ENCODE measurements at places on chromosomes 2 and 18.

GRCh38 chr2:102289129-102289528 is 22.2 kb upstream of the IL1RL1 start:
- DNase-seq, result no peak

DNA sequence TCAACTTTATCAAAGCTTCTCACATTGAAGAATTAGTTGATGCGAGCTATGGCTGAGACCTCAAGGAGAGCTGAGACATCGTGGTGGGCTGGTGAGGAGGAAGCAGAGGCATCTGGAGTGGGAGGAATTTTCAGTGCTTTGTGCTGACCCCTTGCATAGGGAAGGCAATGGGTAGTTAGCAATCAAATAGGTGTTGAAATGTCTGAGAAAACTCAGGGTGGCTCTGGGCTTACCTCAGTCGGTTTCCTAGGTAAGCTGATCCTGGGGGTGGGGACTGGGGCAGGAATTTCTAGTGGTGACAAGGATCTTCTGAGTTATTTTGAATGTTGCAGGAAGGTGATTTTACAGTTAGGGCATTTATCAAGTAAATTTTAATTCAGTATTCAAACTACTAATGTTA is 20.7 kb upstream of the DPP10 start:
- no peak for DNase-seq

- DNase-seq, result no peak
These were observed 658.8 kb upstream of the ID2 start for GRCh38 chr2:8022908-8023640.

GRCh38 chr2:198283146-198283545 is 478.8 kb downstream of the PLCL1 start:
- DNase-seq, result no peak

DNA sequence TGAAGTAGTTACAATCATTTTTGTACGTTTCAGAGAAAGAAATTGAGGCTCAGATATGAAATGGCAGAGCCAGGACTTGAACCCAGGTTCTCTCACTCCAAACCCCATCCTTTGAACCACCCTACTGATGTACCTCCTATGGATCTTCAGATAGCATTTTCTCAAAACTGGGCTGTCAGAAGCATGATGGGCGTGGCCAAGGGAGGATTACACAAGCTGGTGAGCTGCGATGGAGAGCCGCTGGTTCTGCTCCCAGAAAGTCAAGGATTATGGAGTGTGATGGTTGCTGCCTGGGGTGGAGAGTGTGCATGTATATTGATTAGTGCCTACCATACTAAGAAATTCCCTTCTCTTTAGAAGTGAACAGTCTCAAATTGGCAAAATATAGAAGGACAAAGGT is 47.0 kb upstream of the PPP1CB start:
- DNase-seq, result no peak

DNA sequence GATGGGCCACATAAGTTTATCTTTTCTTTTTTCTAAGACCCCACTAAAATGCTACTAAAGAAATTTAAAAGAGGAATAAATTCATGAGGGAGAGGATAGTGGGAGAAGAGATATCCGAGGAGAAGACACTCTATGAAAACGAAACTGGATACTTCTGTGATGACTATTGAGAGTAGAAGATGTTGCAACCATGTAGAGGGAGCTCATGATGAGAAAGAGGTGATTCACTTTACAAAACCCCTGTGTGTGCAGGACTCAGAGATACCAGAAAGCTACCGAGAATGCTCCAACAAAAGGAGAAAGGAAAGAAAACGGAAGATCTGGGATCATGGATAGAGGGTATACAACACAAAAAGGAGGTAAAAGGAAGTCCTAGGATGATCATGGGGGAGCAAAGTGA is 34.9 kb downstream of the SLC38A11 start:
- no peak for DNase-seq

GRCh38 chr2:167484875-167485274 is 596.6 kb downstream of the XIRP2 start:
- DNase-seq, result no peak

- no peak for DNase-seq
These were observed 53.4 kb downstream of the WIPF1 start for GRCh38 chr2:174544156-174544555.

DNA sequence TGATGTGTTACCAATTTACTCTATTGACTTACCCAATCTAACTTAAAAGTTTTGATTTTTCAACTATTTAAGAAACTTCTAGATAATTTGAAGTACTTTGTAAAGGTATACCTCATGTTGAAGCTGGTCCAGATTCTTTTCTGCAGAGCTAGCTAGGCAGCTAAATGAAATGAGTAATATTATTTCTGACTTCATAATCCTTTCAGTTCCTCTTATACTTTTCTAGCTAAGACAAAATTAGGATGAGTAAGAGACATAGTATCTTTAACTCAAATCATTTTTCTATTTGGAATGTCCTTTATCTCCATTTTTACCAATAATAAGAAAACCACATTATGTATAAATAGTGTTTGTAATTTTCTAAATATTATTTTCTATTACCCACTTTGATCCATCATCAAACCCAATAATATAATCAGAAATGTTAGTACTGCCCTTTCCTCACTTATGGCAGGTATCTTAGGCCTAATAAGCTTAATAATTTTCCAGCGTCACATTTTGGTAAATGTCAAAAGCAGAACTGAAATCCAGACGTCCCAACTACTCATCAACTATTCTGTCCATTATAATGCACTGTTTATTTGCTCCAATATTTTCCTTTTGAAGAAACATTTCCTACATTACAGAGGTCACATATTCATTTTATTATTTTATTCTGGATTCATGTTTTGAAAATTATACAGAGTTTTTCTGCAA is 456.6 kb downstream of the THSD7B start:
- no peak for DNase-seq

- no peak for DNase-seq
These were observed 227.8 kb upstream of the CDH2 start for GRCh38 chr18:28404694-28405093.

DNA sequence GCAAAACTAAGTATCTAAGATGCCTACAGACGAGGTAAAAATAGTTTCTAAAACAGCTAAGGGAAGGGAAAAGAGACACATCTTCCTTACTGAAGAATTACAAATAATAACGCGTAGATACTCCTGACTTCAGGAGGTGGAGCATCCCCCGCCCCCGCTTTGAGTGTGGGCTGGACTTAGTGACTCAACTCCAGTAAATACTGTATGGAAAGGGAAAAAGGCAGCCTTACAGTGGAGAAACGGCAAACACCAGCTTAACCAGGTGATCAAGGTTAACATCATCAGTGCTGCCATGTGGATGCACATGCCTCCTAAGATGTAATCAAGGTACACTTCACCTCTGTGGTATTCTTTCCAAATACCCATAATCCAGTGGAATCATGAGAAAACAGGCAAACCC is 47.9 kb downstream of the HADHB start:
- DNase-seq, result no peak

- no peak for DNase-seq
These were observed 42.5 kb downstream of the SCTR start for GRCh38 chr2:119481501-119482455.

GRCh38 chr2:128986026-128986715 is 667.5 kb upstream of the HS6ST1 start:
- no peak for DNase-seq
